Stimulated activated CD8-positive, alpha-beta memory T cell treated with anti-CD3 and anti-CD28 coated beads, Interleukin-7, amount 100 ng/mL, for 4 hours (primary cell): ENCODE measurements at places on chromosomes 2 and 18.

DNA sequence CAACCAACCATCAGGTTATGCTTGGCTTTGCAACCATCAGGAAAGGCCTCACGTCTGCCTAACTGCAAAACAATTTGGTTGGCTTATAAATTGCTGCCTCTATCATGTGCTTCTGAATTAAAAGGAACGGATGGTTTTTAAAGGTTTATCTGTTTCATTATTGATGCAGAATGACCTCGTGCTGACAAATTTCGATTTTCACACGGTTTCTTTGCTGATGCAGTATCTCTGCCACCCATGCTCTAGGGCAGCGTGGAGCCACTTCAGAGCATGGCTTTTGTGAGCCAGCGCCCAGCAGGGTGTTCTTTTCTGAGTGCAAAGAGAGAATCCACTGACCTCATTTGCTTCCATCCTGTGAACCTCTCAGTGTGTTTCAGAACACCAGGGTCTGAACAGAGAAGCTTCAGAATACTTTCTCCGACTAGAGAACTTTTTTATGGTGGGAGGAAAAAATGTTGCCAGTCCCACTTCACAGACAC, 143.1 kb upstream of the L3MBTL4 start:
- no peak for DNase-seq

DNA sequence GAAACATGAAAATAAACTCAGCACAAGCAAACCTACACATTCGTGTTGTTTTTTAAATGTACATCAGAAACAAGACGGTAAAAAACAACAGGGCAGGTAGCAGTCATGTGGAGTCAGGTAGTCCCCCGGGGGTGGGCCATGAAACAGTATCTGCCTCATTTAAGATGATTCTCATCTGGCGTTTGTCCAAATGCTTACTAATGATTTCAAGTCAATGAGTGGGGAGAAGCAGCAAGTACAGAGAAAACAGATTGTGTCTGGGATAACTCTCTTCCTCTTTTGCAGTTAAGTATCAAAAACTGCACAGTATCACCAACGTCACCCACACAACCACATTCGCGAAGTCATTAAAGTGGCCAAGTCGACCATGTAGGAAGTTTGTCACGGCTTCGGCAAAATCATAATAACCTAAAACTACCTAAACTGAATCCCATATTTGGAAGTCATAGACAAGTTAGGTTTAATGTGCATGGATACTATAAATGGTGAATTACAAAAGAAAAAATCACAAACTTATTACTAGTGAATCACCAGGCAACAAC, 1.3 kb downstream of the LAPTM4A start:
- DNase-seq, result peak; percentile 8

- no peak for DNase-seq
These were observed 164.4 kb downstream of the PDE11A start for GRCh38 chr2:177908182-177908581.

GRCh38 chr2:154142480-154142879, 270.8 kb downstream of the GALNT13 start:
- DNase-seq, result no peak

DNA sequence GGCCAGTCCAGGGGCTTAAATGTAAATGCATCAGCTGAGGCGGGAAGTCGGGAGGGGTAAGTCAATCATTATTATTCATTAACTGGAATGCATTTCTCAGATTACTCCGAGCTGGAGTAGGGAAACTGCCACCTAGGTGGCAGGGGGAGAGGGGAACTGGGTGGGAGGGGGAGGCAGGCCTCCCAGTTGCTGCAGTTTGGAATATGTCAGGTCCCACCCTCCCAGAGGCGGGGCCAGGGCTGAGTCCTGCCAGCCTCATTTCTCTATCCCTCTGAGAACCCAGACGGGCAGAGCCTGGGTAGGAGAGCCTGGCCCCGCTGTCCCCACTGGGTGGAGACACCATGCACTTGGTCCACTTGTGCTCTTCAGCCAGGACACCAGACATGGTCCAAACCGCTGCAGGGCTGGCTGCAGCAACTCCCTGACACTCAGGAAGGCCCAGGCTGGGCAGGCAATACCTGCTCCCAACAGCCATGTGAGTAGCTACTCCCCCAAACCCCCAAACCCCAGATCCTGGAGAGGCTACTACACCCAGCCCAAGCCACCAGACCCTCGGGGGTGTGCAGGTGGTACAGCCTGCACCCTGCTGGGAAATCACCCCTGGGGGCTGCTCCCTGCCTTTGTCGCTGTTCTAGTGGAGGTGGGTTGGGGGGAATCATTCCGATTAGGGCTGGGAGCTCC, at the start of gene GPBAR1:
Gene GPBAR1, plus strand, starts transcription at position 274 of the 681 bp plus-strand sequence. CDS start 1,710 bp downstream, outside the sequence.
- no peak for DNase-seq

- DNase-seq, result no peak
These were observed 23.4 kb downstream of the ACSL3 start for GRCh38 chr2:222884114-222884771.

DNA sequence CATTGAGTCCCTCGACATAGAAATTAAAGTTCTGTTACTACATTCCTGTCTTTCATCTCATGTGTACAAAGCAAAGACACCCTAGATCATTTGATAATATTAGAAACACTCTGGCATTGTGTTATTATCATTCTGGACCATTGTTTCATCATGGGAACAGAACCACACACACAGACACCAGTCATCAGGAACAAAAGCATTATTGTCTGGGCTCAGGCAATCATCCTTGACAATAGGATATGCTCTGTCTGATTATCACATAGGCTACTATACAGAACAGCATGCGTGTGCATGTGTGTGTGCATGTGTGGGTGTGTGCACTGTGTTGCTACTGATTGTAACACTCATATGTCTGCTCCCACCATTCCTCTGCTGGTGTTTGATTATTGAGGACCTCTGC, 242.5 kb downstream of the SH3BP4 start:
- DNase-seq, result no peak

DNA sequence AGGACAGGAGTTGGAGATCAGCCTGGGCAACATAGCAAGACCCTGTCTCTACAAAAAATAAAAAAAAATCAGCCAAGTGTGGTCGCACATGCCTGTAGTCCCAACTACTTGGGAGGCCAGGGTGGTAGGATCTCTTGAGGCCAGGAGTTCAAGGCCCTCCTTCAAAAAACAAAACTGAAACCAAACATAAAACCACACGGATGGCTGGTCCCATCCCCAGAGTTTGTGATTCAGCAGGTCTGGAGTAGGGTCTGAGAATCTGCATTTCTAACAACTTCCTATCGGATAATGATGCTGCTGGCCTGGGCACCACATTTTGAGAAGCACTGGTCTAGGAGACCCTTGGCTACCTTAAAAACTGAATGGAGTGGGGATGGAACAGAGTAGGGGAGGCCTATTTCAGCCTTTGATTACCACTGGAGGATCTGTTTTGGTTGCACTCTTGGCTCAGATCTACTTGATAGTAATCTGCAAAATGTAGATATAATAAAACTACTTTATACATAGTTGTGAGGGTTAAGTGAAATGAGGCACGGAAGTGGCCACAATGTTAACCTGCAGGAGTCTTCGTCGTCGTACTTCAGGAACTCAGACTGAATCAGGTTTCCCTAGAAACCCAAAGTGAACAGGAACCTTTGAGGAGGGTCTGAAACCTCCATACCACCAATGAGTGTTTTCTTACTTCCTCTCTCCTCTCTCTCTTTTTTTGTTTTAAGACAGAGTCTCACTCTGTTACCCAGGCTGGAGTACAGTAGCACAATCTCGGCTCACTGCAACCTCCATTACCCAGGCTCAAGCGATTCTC, 25.5 kb upstream of the NFE2L2 start:
- DNase-seq, result no peak

DNA sequence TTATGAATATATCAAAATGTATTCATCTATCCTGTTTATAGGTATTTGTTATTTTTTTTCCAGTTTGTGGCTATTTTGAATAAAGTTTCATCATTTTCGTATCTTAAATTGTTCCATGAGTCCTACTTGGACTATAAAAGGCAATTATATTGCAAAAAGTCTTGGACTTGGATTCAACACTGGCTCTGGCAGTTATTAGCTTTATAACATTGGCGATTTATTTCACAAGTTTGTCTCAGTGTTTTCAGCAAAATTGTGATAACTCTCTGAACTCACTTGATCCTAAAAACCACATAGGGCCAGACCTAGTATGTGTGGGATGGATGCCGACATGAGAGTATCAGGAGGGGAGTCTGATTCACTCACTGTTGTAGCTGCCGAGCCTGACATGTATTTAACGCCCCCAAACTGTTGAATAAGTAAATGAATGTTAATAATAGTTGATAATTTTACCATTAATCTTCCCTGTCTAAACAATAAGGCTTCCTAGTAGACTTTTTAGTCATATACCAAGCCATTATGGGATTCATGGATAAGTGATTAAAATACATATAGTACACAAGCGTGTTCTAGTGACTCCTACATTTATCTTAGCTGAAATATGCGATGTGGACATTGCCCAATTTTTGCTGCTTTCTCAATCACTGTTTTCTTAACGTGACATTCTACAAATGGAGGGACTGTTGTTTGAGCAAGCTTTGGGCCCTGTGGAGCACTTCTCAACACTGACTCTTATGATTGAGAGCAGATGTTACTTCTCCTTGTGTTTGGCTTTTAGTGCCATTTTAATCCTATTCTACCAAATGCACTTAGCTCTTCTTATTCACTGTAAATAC, 907.6 kb downstream of the EPHA4 start:
- DNase-seq, result no peak

GRCh38 chr2:169877398-169877797, 50.1 kb downstream of the UBR3 start:
- no peak for DNase-seq

GRCh38 chr18:65347446-65347845, 403.4 kb upstream of the CDH7 start:
- DNase-seq, result no peak

DNA sequence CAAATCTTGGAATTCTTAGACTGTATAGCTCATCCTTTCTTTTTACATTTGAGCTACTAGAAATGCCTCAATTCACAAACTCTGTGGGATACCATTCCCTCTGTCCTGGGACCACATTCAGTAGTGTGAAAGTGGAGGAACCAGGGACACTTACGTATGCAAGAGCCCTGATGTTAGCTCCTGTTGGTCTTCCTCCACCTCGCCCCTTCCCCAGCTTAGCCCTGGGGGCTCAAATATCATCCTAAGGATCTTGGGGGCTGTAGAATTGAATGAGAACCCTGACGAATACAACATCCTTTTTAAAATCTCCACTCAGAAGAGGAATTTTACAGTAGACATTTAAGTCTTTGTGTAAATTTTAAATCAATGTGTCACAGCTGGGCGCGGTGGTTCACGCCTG, 65.2 kb upstream of the RAPH1 start:
- DNase-seq, result no peak

GRCh38 chr2:209549589-209549988, 125.7 kb downstream of the MAP2 start:
- DNase-seq, result no peak

GRCh38 chr18:75502286-75502685, 74.8 kb upstream of the SMIM21 start:
- DNase-seq, result no peak

DNA sequence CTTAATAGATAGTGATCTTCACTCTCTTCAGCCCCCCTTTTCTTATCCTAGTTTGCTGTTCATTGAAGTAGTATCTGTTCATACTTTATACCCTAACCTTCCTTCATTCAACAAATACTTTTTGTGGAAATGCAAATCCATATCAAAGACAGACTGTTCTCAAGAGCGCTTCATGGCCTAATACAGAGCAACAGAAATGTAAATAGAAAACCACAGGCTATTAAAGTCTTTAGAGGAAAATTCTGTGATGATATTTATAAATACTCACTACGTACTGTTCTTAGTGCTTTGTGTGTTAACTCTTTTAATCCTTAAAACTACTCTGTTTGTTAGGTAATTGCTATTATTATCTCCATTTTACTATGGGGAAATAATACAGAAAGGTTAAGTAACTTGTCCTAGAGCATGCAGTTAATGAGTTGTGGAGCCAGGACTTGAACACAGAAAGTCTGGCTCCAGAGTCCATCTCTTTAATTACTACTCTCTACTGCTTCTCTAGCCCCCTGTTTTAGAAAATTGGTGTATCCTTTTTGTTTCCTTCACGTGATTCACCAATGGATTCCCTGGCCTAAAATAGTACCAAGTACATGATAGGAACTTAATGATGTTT, 2.9 kb downstream of the MDH1 start:
- no peak for DNase-seq

DNA sequence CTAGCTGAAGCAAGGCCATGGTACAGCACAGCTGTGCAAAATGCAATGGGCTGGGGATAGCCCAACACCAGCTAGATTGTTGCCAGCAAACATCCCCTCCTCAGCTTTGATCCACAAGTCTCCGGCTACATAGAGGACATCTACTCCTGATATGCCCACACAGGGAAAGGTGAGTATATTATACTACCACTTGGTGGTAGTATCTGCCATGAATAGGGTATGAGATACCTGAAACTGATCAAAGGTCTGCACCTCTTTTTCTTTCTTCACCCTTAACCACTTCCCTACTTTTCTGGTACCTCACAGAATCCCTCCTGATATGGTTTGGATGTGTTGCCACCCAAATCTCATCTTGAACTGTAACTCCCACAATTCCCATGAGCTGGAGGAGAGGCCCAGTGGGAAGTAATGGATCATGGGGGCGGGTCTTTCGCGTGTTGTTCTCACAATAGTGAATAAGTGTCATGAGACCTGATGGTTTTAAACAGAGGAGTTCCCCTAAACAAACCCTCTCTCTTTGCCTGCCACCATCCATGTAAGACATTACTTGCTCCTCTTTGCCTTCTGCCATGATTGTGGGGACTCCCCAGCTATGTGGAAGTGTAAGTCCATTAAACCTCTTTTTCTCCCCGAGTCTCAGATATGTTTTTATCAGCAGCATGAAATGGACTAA, 279.6 kb downstream of the TXNL1 start:
- no peak for DNase-seq

GRCh38 chr2:60260639-60261296, 292.7 kb downstream of the BCL11A start:
- DNase-seq, result no peak

- no peak for DNase-seq
These were observed 17.2 kb downstream of the PCBP1 start for GRCh38 chr2:70104231-70105111.

GRCh38 chr2:100580367-100581276, 17.8 kb downstream of the PDCL3 start:
- peak; percentile 24 for DNase-seq

GRCh38 chr2:27186613-27187345, 25.1 kb upstream of the ATRAID start:
- DNase-seq, result no peak

GRCh38 chr2:33436083-33436482, 40.4 kb upstream of the RASGRP3 start:
- DNase-seq, result no peak

GRCh38 chr2:9326975-9327374, 96.4 kb downstream of the ITGB1BP1 start:
- no peak for DNase-seq

GRCh38 chr2:102224824-102225739, 38.3 kb downstream of the IL1RL2 start:
- DNase-seq, result no peak

- DNase-seq, result no peak
These were observed 161.0 kb upstream of the TMEM200C start for GRCh38 chr18:6056171-6056910.

GRCh38 chr2:232809349-232810124, 33.2 kb upstream of the KCNJ13 start:
- DNase-seq, result no peak
